ENCODE measurements at places on chromosomes 6 and 20.

DNA sequence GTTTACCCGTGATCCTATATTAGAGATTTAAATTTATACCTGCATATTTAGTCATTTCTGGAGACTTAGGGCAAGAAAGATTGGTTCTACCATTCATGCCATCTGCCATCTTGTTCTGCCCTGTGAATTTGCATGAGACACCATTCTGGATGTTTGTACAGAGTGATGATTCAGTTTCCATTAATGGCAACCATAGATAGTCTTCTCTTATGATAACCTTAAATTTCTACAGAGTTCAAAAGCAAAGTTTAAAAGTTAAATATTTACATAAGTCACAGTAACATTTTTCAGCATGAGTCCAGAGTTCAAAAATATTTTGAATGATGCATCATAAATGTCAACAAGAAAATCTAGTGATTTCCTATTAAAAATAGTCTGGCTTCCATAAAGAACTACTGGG, 23.2 kb downstream of the PLCB1 start:
- H3K36me3 ChIP-seq: peaks cover 1% of the 10 kb centered on the region
- no peaks in the 10 kb centered on the region for H3K27me3 ChIP-seq
- no peak for DNase-seq
- H3K4me3 ChIP-seq: no peak overlapping the region
- peak overlapping the region; percentile 83 for H3K27ac ChIP-seq
- peaks cover 45% of the 10 kb centered on the region for H3K4me1 ChIP-seq

GRCh38 chr6:4125933-4126864, 9.2 kb downstream of the ECI2 start:
- H3K27ac ChIP-seq: peak overlapping the region; percentile 65
- no peaks in the 10 kb centered on the region for H3K27me3 ChIP-seq
- no peaks in the 10 kb centered on the region for H3K36me3 ChIP-seq
- H3K4me1 ChIP-seq: peaks cover 32% of the 10 kb centered on the region
- no peak overlapping the region for H3K4me3 ChIP-seq
- peak; percentile 46 for DNase-seq

DNA sequence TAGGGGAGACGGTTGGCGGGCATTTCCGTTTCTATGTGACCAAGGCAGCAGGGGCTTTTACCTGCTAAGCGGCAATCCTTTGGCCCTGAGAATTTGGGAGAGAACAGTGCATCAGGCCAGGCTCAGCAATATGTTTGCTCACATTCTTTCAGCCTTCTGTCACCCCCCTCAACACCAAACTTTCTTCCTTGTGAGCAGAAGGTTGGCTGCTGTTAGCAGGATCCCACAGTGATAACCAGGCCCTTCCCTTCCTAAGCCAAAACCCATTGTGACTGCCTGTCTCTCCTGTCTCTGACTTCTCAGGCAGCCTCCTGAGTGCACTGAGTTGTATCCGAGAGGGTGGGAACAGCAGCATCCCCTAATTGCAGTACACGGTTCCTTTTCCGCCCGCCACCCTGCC, 43.7 kb downstream of the STK35 start:
- peaks cover 4% of the 10 kb centered on the region for H3K36me3 ChIP-seq
- H3K27me3 ChIP-seq: no peaks in the 10 kb centered on the region
- no peak for DNase-seq
- no peak overlapping the region for H3K4me3 ChIP-seq

DNA sequence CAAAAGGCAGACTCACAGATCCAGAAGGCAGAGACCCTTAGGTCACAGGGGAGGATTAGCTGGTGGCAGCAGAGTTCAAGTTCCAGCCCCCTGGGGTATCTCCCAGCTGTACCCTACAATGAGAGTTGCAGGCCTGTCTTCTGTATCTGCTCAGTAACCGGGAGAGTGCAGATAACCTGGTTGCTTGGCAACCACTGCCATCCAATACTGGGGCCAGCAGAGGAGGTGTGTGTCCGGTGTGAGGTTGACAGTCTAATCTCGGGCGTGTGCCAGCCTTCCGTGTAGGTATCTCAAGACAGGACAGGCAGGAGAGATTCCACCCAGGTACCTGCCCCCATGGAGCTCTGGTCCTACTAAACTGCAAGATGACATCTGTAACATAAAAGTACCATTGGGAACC, 56.6 kb upstream of the TBC1D7 start:
- H3K27me3 ChIP-seq: no peaks in the 10 kb centered on the region
- no peak overlapping the region for H3K4me3 ChIP-seq
- H3K4me1 ChIP-seq: no peaks in the 10 kb centered on the region
- DNase-seq: no peak
- H3K36me3 ChIP-seq: no peaks in the 10 kb centered on the region
- no peak overlapping the region for H3K27ac ChIP-seq
